Stimulated activated CD4-positive, alpha-beta T cell treated with anti-CD3 and anti-CD28 coated beads, Interleukin-15, amount 100 ng/mL, for 48 hours (primary cell): ENCODE measurements at places on chromosomes 5 and 9.

- no peak for DNase-seq
These were observed 75.4 kb upstream of the SELENOP start for GRCh38 chr5:42887097-42887496.

DNA sequence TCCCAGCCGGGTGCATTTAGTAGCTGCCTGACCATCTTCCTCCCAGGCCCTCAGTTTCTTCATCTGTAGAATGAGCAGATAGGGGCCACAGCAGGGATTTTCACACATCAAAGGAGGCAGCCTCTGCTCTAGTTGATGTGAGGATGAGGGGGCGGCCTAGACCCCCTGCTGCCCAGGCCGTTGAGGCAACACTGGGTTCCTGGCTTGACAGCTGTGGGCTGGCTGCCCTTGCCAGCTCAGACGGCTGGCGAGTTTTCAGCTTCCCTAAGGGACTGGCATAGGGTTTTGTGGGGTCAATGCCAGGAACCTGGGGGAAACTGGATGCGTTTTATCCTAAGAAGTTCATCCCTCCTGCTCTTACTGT is 49.6 kb downstream of the NDST1 start:
- DNase-seq: no peak

DNA sequence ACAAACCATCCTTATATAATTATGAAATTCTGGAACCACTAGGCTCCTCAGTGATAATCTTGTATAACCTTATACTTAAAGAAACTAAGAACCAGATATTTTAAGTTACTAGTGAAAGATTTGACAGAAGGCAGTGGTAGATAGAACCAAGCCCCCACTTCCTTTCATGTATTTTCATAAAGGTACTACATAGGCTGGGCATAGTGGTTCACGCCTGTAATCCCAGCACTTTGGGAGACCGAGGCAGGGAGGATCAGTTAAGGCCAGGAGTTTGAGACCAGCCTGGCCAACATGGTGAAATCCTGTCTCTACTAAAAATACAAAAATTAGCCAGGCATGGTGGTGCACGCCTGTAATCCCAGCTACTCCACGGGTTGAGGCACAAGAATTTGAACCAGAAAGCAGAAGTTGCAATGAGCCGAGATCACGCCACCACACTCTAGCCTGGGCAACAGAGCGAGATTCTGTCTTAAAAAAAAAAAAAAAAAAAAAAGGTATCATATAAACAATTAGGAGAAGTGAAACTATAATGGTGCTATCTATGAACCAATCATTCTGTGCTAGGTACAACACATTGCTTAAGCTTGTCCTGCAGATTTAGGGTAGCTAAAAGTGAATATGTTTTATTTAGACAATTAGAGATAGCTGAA is 27.9 kb upstream of the DTWD2 start:
- no peak for DNase-seq

DNA sequence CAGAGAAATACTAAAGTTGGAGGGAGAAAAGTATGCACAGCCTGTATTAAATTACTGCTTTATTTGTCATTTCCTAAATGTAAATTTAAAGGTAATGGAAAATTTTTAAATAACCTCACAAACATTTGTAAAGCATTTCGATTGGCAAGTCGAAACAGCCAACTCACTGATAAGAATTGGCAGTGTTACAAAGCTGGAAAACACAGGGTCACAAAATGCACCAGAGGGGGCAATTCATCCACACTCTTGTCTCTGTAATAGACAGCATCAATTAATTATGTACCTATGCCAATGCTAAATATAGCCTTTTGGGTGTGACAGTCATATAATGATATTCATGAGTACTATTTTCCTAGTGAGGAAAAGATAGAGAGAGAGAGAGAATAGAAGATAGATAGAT is 140.6 kb upstream of the PRLR start:
- no peak for DNase-seq

GRCh38 chr9:129420721-129421120 is 200.2 kb downstream of the C9orf50 start:
- no peak for DNase-seq

DNA sequence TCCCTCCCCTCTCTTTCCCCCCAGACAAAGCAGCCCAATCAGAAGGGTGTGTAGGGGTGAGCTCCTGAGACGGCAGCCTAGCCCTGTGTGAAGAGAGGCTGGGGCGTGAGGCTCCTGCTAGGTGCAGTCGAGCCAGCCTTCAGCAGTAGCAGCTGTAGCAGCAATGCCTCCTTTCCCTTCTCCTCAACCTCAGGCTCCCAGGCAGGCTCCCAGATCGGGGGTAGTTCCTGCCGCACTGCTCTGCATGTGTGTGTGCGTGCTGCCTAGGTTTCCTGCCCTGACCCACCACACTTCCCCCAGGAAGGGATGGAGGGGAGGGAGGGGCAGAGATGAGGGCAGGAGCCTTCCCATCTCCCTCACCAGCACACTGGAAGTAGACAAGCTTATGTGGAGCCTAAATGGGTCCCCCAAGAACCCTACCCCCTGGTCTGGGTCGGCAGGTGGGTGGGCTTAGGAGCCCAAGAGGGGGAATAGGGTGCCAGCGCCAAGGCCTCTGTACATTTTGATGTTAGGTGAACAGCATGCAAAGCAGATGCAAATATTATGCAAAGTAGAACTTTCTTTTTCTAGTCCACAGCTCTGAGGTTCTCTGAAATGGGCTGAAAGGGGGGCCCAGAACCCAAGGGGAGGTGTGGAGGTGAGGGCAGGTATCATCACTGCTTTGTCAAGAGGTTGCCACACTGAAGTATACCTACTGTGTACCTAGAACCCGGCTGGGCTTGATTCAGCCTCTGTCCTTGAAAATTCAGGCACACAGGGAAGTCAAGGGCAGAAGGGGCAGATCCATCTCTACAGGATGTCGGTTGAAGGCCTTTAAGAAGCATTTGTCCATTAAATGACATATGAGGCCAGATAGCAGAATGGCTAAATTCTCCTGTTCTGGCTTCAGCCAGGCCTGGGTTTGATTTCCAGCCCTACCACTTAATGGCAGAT is 57.8 kb downstream of the CXXC5 start:
- no peak for DNase-seq

DNA sequence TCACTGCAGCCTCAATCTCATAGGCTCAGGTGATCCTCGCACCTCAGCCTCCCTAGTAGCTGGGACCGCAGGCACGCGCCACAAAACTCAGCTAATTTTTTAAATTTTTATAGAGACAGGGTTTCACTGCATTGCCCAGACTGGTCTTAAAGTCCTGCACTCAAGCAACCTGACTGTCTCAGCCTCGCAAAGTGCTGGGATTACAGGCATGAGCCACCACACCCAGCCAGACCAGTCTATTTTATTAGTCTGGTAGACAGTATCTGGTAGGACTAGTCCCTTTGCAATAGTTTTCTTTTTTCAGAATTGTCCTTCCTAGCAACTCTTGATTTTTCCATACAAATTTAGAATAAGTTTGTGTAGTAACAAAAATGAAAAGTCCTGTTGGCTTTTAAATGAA is 14.1 kb upstream of the GPR150 start:
- no peak for DNase-seq

GRCh38 chr9:93468763-93469456 is 15.5 kb upstream of the FAM120AOS start:
- DNase-seq: no peak

DNA sequence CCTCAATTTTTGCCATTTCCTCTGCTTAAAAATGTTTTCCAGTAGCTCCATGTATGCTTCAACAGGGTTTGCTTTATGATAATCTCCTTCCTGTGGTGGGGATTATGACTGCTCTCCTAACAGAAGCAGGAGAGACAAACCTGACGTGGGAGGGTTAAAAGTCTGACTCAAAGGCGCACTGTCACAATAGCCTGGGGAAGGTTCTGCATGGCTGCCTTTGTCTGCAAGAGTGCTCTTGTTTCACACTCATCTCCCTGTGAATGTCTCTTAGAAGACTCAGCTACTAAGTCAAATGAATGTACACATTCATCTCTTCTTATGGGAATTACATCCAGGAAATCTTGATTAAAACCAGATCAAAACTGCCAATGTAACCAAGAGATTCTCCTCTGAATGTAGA is 90.9 kb upstream of the MTAP start:
- DNase-seq: no peak

GRCh38 chr5:163695830-163696578 is 190.6 kb downstream of the MAT2B start:
- no peak for DNase-seq

GRCh38 chr9:6884101-6884500 is 126.3 kb downstream of the KDM4C start:
- DNase-seq: no peak

DNA sequence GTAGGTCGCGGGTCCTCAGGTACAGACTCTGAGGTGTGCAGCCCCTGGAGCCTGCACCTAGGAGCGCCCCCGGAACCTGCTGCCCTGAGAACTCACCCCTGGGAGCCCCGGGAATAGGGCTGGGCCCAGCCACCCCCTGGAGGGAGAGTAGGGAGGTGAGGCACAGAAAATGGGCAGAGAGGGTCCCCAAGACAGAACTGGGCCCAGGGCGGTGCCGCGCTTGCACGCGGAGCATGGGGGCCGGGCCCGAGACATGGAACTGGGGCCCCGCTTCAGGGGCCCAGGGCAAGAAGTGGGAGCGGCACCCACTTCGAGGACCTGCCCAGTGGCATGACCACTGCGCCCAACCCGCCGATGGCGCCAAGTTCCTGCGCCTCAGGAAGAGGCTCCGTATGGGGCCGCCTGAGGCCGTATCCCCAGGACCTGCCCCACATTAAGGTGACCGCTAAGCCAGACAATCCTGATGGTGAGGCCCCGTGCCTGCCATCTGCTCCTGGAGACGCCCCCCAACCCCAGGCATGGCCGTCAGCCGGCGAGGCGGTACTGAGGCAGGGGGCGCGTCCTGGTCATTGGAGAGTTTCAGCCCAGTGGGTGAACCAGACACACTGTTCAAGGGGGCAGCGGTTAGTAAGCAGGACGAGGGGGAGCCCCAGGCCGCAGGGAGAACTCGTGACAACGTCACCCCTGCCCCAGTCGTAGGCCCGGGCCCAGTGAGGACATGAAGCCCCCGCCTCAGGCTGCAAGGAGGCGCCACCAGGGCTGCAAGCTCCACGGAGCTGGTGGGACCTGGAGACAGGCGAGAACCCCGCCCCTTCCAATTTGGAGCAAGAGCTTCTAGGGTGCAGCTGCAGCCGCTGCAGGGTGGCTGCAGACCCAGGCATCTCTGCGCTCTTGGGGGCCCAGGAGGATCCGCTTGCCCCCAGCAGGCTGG is 89.5 kb upstream of the PUM3 start:
- no peak for DNase-seq

- DNase-seq: no peak
These were observed 20.7 kb downstream of the PTPN3 start for GRCh38 chr9:109477258-109478050.

GRCh38 chr9:35374436-35374835 is 115.5 kb upstream of the RUSC2 start:
- DNase-seq: no peak

DNA sequence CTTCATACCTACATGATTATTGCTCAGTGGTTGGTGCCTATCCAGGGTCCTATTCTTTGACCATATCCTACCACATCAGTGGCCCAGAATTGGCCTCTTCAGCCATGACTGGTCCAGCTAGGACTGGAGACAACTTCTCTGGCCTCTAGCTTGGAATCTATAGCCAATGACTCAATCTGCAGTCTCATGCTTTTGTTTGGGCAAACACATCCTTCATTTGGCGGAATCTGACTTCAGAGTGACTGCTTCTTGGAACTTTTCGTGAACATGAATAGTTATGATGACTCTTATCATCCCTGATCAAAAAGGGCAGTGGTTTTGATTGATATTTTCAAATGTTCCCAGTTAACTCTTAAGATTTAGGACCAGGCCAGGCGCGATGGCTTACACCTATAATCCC is 134.1 kb downstream of the PAPPA start:
- DNase-seq: no peak

GRCh38 chr5:180647941-180648500 is 1.4 kb downstream of the FLT4 start:
- no peak for DNase-seq

DNA sequence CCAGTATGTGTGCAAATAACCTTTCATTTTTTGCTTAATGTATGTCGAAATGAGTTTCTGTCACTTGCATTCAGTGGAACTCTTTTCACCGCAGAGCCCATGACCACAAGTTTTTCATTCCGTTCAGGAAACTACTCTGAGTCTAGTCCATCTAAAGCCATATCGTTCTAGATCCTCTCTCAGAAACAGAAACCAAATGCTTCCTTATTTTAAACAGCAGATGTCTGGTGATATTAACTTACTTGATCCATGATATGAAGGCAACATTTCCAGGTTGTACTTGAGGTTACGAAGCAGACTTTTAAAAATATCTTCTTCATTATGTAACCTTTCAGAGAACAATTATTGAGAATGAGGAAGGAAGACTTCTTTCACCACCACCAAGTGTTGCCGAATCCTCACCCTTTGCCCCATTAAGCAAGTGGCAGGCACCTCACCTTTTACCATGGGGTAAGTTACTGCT is 72.4 kb upstream of the GNAQ start:
- DNase-seq: no peak

DNA sequence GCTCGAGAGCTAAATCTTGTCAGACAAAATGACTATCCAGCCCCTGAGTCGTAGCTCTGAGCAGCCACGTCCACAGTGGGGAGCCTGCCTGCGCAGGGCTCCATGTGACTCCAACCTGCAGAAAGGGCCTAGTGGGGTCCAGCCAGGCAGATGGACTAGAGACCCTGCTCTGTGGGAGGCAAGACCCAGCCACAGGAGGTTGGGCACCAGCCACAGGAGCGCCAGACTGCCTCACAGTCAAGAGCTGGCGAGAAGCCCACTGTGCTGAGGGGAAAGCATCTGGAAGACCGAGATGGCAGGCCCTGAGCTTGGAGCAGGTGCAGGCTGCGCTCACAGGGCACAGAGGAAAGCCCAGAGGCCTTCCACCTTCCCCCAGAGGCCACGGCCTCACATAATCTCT is 61.4 kb downstream of the C5orf15 start:
- no peak for DNase-seq

DNA sequence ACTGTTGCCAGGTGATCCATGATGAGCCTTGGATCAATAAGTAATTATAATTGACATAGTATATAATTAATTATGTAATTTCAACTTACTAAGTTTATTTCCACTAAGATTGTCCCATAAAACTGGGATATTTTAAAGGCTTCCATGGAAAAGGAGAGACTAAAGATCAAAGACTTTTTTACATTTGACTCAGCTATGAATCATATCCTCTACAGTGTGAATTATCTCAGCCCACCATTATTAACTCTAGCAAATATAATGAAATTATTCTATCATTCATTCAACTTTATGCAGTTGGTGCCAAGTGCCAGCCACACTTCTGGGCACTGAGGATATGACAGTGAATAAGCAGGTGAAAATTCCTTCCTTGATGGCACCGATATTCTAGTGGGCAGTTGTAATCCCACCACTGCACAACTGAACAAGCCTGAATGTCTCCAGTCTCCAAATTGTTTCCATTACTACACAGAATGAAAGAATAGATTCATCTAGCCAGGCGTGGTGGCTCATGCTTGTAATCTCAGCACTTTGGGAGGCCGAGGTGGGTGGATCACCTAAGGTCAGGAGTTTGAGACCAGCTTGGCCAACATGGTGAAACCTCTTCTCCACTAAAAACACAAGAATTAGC is 21.9 kb upstream of the TXN start:
- no peak for DNase-seq

GRCh38 chr5:154370119-154370518 is 75.7 kb upstream of the SAP30L start:
- no peak for DNase-seq
